ENCODE measurements at places on chromosomes 6 and 20.
A peak's percentile ranks its signal among the peaks of the same experiment; 100 is the strongest.

- DNase-seq = no peak
These were observed 85.9 kb downstream of the PHACTR1 start for GRCh38 chr6:12802440-12802839.

DNA sequence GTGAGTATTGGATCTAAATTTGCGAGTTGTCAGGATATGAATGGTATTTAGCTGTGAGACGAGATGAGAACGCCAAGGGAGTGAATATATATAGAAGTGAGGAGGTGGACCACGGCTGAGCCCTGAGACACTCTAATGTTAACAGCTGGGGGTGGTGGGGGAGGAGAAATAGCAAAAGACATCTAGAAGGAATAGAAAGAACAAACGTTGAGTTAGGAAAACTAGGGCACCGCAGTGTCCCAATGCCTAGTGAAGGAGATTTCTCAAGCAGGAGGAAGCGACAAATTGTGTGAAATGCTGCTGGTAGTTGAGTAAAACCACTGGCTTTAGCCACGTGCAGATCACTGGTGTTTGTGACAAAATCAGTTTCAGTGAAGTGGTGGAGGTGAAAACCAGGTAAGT lies 56.9 kb downstream of the CD164 start:
- DNase-seq = no peak

- DNase-seq = no peak
These were observed 39.3 kb upstream of the EYS start for GRCh38 chr6:65746302-65746701.

- no peak for DNase-seq
These were observed 213.7 kb downstream of the ATXN1 start for GRCh38 chr6:16547587-16547986.

- DNase-seq = no peak
These were observed 15.1 kb upstream of the FOXC1 start for GRCh38 chr6:1594445-1595200.

DNA sequence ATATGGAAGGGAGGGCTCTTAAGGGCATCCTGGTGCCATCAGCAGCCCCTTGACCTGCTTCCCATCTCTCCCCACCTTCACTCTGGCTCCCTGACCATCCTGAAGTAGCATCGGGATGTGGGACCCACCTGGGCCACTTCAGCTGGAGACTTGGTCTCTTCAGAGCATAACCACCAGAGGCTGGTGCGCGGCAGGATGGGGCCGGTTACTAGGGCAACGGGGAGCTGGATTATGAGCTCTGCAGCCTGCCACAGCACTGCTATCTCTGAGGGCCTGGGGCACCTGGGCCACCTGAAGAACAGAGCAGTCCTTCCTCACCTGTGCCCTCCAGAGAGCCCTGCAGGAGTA lies 79.7 kb downstream of the SYNJ2 start:
- DNase-seq = no peak

DNA sequence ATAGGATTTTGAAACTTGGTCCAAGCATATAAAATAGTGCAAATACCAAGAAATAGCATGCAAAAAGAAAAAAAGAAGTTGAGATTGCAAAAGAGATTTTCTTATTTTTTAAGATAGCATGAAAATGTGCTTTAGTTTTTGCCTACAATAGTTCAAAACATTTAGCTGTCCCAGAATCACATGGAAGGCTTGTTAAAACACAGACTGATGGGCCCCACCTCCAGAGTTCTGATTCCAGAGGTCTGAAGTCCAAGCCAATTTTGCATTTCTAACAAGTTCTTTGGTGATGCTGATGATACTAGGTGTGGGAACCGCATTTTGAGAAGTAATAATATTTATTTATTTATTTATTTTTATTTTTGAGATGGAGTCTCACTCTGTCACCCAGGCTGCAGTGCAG lies 33.7 kb upstream of the LOC128125822 start:
- DNase-seq = no peak

GRCh38 chr20:1815502-1816085 lies 79.6 kb upstream of the SIRPA start:
- DNase-seq = peak; percentile 56

GRCh38 chr6:163808231-163808630 lies 393.7 kb downstream of the QKI start:
- peak; percentile 41 for DNase-seq

DNA sequence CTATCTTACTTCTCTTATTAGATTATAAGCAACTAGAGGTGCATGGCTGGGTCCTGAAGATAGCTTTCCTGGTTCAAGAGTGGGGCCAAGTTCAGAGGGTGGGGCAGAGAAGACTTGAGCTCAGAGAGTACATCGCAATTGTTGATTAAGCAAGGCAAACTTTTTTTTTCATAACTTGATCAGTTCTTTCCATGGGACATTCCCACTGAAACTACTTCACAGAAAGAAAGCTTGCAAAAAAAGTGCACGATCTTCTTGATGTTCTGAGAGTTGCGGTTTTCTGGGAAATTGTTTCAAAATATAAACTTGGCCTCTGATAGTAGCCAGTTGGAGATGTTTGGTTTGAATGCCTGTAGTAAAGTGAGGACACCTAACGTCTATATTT lies 100.9 kb downstream of the ZDHHC14 start:
- DNase-seq = no peak

- DNase-seq = no peak
These were observed 107.4 kb upstream of the ADGRB3 start for GRCh38 chr6:68527691-68528090.

- no peak for DNase-seq
These were observed 8.5 kb upstream of the SNRPC start for GRCh38 chr6:34748757-34749156.

GRCh38 chr6:153511896-153512496 lies 380.9 kb upstream of the RGS17 start:
- DNase-seq = peak; percentile 47

GRCh38 chr6:125784365-125784764 lies 6.4 kb upstream of the NCOA7 start:
- no peak for DNase-seq

- no peak for DNase-seq
These were observed 50.0 kb downstream of the FOXF2 start for GRCh38 chr6:1439349-1439748.

GRCh38 chr6:70130865-70131264 lies 172.0 kb downstream of the COL9A1 start:
- no peak for DNase-seq

GRCh38 chr6:130337534-130337933 lies 28.3 kb upstream of the TMEM200A start:
- no peak for DNase-seq

- peak; percentile 83 for DNase-seq
These were observed 120.0 kb upstream of the AGPAT4 start for GRCh38 chr6:161393839-161394364.

- DNase-seq = no peak
These were observed 108.6 kb downstream of the CHD6 start for GRCh38 chr20:41509316-41510200.

- no peak for DNase-seq
These were observed 86.7 kb upstream of the STMND1 start for GRCh38 chr6:17015144-17015543.
